ENCODE measurements at places on chromosomes 3 and 15. TPM values are rescaled to one million over a fixed set of nuclear protein-coding genes. Genes with fewer than 3 reads are reported as not detected.
A peak's percentile ranks its signal among the peaks of the same experiment; 100 is the strongest.

- DNase-seq, result peak; percentile 80
Measured at GRCh38 chr3:32143849-32144757, 37.7 kb downstream of the GPD1L start.

GRCh38 chr15:68414206-68414555 is 17.8 kb downstream of the ITGA11 start:
- no peak for DNase-seq

DNA sequence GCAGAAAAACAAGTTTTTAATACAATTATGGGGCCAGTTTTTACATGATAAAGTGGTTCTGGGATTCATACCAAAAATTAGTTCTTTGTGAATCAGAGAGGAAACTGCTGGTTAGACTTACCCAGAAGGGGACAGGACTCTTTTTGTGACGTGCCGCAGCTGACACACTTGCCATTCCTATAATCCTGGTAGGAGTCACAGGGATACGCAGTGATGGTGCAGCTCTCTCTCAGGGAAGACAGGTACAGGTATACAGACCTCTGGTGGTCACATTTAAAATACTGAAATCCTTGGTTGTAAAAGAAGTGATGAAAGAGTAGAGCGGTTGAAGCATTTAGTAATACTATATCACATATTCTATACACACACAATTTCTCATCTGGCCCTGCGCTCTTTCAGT is 20.2 kb upstream of the TMEM41A start:
- peak; percentile 55 for DNase-seq

CEP152 gene
- total RNA-seq, result 8.6 TPM

DNA sequence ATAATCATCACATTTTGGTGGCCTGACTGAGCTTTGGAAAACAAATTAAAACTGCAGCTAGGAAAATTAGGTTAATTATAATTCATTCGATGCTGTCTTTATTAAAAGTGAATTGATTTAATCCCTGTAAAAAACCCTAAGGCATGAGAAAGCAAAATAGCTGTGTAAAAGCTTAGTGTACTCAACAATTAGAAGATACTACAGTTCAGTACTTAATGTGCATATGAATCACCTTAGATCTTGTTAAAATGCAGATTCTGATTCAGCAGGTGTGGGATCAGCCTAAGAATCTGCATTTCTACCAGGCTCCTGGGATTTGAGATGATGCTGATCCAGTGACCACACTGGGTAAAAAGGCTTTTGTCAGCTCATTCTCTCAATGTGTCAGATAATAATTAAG is 559.9 kb upstream of the GOLIM4 start:
- no peak for DNase-seq

DNA sequence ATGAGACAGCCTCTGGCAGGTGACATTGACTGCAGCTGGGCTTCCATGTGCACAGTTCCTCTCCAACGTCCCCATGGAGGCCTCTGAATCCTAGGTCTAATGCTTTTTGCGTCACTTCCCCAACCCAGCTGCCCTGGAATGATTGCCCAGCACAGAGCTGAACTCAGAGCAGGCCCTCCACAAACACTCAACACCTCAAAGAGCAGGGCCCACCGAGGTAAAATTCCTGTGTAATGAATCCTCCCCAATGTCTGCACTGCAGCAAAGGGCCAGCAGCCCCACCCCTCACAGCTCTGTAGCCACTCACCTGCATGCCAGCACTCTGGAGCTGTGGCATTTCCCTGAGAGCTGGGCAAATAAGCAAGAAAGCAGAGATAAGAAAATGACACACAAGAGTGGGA is 42.6 kb upstream of the DUSP7 start:
- DNase-seq, result no peak

DNA sequence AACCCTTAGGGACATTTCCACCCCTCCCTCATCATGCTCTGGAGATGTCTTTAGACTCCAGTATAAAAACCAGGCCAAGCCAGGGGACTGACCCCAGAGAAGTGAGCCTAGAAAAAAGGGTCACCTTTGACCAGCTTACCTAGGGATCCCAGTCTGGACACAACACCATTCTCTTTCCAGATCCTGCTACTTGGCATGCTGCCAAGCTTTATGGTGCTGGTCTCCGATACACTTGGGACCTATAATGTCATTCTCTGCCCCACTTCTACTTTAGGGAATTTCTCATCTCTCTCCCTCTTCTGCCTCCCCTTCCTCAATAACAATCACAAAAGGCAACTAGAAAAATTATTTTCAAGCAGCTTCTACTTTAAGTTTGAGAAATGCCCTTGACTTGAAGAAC is 124.4 kb downstream of the LRRN1 start:
- DNase-seq, result no peak

DNA sequence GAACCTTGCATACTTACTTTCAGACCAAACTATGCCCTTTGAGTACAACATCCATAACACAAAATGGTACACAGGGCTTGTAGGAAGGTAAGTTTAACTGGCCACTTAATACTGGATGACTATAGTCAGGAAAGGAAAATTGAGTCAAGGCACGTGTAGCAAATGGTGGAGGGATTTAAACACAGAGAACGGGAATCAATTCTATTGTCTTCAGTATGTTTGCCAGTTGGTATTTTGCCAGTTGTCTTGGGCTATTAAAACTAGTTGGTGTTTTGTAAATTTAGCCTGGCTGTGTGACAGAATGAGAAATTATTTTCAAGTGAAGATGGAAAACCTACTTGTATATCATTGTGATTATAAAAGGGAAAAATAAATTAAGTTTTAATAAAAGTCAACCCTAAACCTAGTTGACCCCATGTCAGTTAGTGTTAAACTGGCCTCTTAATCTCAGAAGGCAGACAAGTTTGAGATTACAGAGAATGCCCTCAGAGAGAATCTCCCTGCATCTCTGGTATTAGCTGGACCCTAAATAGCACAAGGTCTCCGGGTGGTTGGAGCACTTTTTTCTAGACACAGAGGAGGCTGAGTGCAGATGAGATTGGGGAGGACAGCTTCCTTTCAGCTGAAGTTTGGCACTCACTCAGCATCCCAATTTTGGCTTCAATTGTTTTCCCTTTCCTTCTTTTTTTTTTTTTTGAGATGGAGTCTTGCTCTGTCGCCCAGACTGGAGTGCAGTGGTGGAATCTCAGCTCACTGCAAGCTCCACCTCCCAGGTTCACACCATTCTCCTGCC is 91.2 kb downstream of the MB21D2 start:
- no peak for DNase-seq

DNA sequence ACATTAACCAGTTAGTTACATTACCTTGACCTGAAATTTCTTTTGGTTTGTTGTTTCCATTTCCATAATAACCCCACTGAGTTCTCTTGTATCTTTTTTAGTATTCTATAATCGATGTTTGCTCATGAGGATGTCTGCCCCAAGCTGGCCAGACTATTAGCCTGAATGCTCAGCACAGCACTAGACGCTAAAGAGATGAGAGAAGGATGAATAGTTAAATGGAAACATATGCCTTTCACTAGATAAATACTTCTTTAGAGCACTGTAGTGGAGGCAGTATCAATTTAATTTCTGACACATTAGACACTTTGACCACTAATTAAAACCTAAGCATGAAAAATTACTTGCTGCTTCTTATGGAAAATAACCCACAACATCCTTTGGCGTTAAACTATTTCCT is 654.9 kb upstream of the KCNMB2 start:
- no peak for DNase-seq

DNA sequence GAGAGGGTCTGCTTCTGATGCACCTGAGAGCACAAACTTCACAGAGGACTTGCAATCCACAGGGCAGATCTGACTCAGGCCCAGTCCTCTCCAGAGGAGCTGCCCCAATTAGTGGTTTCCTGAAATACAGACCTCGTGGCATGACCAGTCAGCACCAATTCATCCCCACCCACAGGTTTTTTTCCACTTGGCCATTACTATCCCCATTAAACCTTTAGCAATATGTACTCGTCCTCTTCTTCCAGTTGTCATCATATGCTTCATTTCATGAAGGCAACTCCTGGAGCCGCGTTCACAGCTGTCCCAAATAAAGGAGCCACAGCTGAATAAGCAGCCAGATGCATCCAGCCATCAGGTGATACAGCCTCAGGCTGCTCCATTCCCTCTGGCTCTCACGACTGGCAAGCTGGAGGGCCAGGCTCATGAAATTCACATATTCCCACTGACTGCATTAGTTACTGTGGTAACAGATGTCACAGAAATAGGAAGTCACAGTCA is 163.1 kb downstream of the FMN1 start:
- DNase-seq, result peak; percentile 42

DNA sequence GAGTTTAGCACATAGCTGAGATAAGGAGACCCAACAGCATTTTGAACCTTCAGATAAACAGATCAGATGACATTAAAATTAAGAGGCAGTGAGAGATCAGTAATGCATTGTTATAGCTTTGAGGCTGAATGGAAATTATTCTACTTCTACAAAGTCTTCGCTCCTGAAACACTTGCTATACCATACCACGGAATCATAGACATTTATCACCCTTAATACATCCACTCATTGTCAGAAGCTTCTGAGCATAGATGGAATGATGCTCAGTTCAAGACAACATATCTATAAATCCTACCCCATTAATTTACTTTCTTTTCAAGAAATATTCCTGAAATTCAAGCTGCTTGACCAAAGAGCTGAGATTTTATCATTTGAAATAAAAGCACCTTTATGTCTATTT is 266.7 kb downstream of the C3orf38 start:
- DNase-seq, result no peak

GRCh38 chr15:46408312-46408711 is 773.5 kb downstream of the SQOR start:
- DNase-seq, result no peak

DNA sequence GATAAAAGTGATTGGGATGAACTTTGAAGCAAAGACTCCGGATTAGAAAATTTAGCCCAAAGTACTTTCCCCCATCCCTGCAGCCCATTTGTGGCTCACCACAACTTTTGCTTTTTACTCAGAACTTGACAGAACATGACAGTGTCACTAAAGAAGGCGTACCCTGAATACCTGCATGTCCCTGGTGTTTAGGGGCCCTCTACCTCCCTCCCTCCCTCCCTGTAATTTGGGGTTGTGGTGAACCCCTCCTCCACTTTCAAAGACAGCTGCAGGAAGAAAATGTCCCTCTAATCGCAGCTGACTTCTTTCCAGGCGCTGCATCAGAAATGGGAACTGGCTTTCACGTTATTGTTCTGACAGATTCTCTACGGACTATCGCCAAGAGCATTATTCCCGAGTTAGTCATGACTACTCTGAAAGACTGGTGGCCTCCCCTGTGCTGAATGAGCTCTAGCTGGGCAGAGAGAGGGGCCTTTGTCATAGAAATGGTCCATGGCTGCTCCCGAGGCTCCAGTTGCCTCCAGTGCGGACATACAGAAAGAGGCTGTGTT is 93.2 kb upstream of the ARHGEF3 start:
- DNase-seq, result no peak

STXBP5L gene
- not detected for total RNA-seq

DNA sequence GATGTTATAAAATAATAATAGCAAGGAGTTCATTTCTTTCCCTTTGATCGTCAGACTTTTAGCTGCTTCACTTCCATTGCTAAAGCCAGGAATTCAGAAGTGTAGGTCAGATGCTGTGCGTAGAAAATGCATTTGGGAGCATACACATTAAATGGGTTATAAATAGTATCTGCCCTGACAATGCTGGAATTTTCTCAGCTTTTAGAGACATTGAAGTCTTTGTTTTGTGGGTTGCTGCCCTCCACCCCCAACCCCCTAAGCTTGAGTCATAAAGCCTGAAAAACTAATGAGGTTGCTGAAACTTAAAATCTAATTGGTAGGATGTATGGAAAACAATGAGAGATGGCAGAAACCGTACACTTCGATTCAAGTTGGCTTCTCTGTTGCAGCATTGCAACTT is 81.9 kb downstream of the MITF start:
- DNase-seq, result no peak

- DNase-seq, result no peak
Measured at GRCh38 chr3:51668756-51669155, 2.3 kb upstream of the TEX264 start.

DNA sequence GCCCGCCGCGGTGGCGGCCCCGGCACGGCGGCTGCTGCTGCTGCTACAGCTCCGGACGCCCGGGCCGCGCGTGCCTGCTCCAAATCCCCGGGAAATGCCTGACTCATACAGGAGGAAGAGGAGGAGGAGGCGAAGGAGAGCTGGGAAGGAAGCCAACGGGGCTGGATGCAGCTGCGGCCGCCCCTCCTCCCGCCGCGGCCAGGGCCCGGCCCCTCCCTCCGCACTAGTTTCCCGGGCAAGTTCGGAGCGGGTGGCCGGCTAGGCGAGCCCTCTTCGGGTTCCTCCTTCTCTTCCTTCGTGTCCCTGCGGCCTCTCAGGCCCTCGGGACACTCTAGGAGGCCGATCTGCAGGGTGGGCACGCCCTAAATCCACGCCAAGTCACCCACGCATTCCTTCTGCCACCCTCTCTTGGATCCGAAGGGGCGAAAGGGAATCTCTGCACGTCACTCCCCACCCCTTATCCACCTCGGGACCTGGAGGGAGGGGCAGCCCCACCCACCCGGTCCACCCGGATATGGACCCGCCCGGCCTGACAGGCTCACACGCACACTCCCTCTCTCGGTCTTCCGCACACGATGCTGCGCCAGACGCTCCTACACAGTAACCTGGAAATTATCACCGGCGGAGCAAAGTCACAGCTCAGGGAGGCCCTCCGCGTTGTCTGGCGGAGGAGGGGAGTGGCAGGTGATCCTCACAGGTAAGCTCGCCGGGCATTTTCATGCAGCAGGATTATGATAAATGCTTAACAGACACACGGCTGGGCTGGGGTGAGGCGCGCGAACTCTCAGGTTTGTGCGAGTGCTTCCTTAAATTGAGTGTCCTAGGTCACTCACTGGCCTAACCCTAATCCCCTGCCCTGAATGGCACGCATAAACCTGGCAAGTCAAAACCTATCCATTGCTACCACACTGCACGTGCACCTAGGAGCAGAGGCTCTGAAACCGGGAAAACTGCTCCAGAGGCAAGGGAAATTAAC is at the start of the genes OSBPL10 and ZNF860:
OSBPL10 (minus strand) TSS at position 57 of the 976 bp plus-strand sequence. CDS start 83 bp downstream, outside the sequence.
ZNF860 (plus strand) TSS at position 545 of the 976 bp plus-strand sequence. CDS start 7,330 bp downstream, outside the sequence.
- peak; percentile 83 for DNase-seq

- no peak for DNase-seq
Measured at GRCh38 chr15:33148129-33148751, 46.3 kb downstream of the FMN1 start.

NOX5 gene
- total RNA-seq, result 0.14 TPM

SI gene
- total RNA-seq, result not detected

DNA sequence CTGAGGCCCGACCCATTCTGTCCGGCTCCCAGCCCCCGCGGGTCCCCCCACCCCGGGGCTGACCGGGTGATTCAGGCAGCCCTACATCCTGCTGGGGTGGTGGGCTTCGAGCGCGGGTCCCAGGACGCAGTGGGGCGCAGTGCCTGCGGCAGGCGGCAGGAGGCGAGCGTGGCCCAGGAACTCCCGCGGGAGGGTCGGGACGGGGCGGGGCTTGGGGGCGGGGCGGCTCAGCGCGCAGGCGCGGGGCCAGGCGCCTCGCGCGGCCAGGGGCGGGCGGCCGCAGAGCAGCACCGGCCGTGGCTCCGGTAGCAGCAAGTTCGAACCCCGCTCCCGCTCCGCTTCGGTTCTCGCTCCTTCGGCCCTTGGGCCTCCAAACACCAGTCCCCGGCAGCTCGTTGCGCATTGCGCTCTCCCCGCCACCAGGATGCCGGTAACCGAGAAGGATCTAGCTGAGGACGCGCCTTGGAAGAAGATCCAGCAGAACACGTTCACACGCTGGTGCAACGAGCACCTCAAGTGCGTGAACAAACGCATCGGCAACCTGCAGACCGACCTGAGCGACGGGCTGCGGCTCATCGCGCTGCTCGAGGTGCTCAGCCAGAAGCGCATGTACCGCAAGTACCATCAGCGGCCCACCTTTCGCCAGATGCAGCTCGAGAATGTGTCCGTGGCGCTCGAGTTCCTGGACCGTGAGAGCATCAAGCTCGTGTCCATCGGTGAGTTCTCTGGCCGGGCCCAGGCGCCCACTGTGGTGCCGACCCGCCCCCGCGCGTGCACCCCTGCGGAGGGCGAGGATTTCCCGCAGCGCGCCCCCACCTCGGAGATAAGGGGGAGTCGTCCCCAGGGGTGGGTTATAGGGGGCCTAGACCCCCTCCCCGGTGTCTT is at the start of gene FLNB:
FLNB (plus strand) TSS at position 282 of the 885 bp plus-strand sequence; CDS start at position 425, 143 bp downstream.
- DNase-seq, result no peak

Data from foreskin keratinocyte (primary cell).